ENCODE measurements at places on chromosomes 7 and 10.

DNA sequence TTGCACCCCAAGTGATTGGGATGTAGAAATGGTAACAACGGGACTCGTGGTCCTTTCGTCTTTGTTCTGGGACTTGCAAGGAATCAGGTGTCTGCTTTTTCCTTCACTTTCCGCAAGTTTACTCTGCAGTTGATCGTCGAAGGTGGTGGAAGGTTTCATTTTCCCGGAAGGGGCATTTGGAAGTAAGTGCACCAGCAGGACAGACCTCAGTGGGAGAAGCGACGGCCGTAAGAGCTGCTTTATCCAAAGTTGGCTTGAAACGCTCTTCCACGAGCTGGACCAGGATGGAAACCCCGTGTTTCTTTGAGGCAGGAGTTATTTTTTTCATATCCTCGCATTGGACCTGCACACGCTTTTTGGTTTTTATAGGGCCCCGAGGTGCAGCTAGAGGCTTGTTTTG lies 1.2 kb downstream of the BRI3 start:
- DNase-seq: no peak

DNA sequence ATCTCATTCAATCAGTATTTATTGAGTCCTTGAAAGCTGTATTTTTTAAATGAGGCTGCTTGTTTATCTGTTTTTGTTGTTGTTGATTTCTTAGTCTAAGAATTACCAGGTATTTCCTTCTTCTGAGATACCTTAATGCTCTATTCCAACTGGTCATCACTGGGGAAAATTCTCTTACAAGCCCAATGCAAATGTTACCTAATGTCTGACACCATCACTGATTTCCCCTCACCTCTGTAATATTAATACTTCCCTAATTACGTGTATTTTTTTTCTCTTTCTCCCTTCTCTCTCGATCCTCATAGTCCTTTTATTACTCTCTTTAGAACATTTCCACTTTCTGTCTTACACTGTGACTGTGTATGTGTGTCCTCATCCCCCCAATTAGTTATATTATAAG lies 13.9 kb downstream of the HDAC9 start:
- DNase-seq: no peak

DNA sequence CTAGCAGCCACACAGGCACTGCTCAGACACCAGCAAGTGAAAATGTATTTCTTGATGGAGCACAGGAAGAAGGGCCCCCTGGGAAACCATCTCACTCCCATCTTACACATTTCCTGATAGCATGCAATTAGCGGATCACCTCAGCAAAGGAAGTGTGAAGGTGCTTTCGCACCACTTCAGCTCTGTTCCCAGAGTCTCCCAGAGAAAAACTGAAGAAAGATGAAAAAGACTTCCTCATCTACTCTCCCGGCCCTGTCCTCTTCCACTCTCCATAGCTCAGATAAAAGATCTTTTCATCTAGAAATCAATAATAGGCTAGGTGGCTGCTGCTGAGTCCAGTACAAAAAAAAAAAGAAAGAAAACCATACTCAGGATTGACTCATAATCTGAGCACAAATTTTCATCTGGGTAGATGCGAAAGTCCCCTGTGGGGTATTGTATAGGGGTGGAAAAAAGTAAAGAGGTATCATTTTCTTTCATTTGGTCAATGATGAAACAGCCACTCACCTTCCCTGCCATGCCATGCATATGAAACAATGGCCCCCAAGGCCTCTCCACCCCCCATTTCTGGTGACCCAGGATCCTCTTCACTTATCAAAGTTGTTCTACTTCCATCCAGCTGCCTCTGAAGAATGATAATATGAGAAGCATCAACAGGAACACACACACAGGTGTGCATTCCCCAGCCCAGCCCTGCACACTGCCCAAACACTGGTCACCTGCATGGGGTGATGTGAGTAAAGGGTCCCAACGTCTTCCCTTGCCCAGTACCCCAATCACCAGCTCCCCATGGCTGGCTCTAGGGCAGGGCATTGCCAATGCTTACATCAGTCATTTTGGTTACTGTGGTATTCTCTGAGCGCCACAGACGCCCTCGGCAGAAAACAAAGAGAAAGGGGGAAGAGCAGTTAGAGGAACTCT lies 48.8 kb upstream of the DGKI start:
- no peak for DNase-seq

GRCh38 chr7:41910940-41911600 lies 208.2 kb upstream of the INHBA start:
- DNase-seq: no peak

DNA sequence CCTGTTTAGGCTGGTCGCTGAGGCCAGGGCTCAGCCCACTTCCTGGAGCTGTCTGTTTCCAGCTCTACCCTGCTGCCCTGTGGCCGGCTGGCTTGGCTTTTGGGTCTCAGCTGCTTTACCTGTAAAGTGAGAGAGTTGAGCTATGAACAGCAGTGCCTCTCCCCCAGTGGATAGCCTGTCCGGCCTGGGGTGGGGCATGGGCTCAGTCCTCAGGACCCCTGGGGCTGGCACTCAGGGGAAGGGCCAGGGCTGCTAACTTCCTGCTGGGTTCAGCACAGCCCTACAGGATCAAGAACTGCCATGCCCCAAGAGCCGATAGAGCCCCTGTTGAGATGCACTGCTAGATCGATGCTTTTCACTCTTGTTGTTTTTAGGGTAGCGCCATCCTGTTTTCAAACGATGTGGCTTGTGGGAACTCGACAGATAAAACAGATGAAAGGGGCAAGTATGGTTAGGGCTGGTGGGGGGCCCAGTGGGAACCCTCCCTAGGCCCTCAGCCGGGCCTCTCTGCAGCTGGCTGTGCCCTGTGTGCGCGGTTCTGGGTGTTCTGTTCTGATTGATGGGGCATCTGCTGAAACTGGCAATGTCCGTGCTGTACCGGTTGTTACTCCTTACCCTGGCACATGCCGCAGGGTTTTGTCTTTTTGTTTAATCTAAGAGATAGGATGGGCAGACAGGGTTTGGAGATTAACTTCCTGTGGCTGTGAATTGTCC lies 10.0 kb upstream of the SFRP5 start:
- DNase-seq: no peak

DNA sequence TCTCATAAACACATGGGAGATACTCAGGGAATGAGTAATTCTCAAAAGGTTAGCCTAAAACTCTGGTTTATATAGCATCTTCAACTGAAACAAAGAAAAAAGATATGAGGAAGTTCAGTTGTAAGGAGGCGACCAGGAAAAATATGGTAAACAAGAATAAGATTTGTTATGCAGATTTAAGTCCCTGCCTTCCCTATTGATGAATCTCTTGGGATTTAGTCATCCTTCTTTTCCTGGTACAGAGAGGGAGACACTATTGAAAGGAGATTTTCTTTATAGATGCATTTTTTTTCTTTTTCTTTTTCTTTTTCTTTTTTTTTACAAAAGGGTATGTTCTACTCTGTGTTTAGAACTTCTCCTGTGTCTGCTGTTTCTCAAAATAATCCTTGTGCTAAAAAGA lies 557.5 kb downstream of the DNAJB9 start:
- DNase-seq: no peak

DNA sequence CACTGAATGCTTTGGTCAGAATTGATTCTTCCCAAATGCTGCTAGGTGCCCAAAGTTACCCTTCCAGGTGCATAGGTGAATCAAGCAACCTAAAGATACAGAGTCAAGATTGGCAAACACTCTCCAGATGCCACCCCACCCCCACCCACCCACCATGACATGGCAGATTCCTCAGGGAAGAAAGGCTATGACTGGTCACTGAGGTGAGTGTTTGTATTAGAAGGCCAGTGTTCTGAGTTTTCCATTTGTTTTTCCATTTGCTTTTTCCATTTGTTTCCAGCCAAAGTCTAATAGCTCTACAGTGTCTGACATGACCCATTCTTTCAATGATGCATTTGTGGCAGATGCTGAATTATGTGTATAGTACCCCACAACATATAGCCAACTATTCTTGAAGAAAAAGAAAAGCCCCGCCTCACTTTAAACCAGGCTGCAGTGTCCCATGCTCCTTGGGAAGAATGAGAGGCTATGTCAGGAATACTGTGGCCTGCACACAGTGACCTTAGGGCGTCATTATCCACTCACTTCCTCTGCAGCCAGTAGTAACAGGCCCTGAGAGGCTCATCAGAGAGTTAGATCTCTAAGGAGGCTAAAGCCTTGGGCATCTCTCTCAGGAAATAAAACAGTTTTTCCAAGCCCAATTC lies 16.1 kb upstream of the HIBADH start:
- DNase-seq: peak; percentile 83

- no peak for DNase-seq
Observed at GRCh38 chr10:34370126-34370525, 445.0 kb downstream of the PARD3 start.

- no peak for DNase-seq
Observed at GRCh38 chr7:63114371-63114985, 884.2 kb upstream of the ZNF722 start.

GRCh38 chr7:30926313-30926712 lies 14.7 kb downstream of the AQP1 start:
- no peak for DNase-seq

- peak; percentile 63 for DNase-seq
Observed at GRCh38 chr10:122044045-122044661, 55.2 kb downstream of the TACC2 start.

GRCh38 chr7:155388561-155388960 lies 69.4 kb upstream of the EN2 start:
- no peak for DNase-seq

GRCh38 chr10:13834581-13835286 lies 248.0 kb downstream of the PRPF18 start:
- peak; percentile 59 for DNase-seq

DNA sequence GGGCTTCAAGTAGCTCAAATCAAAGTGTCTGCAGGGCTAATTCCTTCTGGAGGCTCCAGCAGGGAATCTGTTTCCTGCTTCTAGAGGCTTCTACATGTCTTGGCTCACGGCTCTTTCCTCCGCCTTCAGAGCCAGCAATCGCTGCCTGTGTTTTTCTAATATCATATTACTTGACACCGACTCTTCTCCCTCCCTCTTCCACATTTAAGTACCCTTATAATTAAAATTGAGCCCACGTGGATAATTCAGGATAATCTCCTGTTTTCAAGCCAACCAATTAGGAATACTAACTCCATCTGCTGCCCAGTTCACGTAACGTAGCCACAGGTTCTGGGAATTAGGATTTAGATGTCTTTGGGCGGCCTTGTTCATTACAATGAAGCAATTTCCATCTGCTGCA lies 372.2 kb downstream of the DPP6 start:
- DNase-seq: no peak

GRCh38 chr7:84177758-84178412 lies 16.7 kb downstream of the SEMA3A start:
- DNase-seq: no peak

DNA sequence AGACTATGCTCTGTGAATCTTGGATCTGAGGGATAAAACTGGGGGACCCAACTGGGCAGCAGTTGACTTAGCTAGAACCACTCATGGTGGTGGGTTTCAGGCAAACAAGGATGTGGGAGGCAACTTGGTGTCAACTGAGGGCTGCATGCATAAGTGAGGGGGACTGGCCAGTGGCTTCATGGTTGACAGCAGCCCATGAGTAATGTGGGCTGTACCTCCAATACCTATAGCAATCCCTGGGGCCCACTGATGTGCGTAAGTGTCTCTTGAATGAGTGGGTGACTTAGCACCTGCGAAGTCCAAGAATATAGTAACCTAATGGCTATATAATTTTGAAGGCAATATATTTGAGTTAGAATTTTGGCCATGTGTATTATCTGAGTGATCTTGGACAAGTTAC lies 13.7 kb upstream of the MAP3K8 start:
- DNase-seq: no peak

- DNase-seq: peak; percentile 25
Observed at GRCh38 chr10:84188815-84189214, 5.5 kb upstream of the CDHR1 start.

DNA sequence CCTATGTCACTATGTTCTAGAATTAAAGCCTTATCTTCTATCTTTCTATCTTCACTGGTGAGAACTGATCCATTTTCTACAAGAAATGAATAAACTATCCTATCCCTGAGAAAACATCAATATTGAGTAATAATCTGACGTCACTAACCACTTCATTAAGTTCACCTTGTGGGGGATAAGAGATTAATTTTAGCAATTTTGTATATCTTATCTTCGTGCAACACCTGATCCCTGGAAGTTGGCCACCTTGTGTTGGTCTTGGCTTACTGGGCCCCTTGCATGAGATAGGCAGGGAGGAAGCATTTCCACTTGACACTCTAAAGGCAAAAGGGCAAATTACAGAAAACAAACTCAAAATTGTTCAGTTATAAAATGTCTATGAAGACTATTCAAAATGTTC lies 20.1 kb upstream of the OR6B1 start:
- DNase-seq: no peak

GRCh38 chr7:104790440-104790839 lies 223.6 kb upstream of the KMT2E start:
- no peak for DNase-seq

- DNase-seq: no peak
Observed at GRCh38 chr10:78458983-78459638, 425.4 kb downstream of the RPS24 start.

DNA sequence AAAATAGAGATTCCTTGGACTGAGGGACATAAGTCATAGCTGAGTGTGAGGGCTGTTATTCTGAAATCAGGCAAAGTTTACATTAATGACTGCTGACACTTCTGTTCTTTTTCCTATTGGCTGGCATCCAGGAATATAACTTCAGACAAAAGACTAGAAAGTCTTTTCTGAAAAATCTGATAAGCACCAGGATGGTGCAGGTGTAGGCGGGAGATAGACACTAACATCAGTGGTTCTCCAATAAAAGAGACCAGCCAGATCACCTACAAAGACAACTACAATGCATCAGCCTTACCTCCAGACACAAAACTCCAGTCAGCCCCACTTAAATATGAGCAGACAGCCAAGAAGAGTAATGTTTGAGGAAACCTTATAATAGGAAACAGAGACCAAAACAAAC lies 168.3 kb upstream of the LRGUK start:
- no peak for DNase-seq

DNA sequence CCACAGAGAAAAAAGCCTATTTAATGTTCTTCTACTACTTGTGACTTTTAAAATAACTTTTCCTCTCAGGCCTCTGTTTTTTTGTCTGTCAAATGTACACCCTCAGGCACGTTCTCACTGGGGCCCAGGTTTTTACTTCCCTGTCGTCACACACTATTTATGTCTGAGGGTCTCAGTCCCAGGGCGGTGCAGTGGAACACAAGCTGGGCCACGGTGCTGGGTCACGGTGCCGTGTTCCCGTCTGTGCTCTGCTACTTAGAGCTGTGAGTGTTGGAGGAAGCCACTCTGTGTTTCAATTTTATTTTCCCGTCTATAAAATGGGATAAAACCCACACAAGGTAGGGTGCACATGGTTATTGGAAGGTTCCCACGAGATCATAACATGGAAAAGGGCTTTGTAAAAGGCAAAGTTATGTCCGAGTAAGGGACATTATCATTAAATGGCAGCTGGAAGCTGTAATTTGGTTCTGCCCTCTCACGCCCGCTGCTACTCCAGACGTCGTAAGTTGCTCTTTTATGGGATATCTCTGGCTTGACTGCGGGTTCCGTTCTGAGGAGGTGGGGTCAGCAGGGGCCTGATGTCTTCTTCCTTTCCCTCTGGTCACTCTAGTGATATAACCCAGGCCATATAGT lies 25.2 kb downstream of the ZNF775 start:
- peak; percentile 52 for DNase-seq

- no peak for DNase-seq
Observed at GRCh38 chr7:28623863-28624262, 211.5 kb downstream of the CREB5 start.
